WERI-Rb-1 (cell line): ENCODE measurements at places on chromosomes 16 and 17.
A peak's percentile ranks its signal among the peaks of the same experiment; 100 is the strongest.

GRCh38 chr17:72143245-72143644 is 22.4 kb downstream of the SOX9 start:
- no peak for DNase-seq

- peak; percentile 95 for DNase-seq
Measured at GRCh38 chr17:73155410-73156165, 9.2 kb upstream of the SSTR2 start.

DNA sequence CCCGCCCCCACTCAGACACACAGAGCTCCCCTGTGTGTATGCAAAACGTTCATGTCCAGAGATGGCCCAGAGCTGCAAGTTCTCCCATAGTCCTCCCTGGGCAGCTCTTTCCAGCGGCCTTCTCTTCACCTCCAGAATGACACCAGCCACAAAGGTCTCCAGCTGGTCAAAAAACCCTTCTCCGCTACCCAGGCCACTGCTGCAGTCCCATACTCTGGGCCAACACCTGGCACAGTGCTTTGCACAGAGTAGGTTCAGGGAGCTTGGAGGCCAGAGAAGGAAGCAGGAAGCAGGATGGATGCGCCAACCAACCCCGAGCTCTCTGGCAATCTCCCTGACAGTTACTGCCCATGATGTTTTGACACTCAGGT is 1.1 kb upstream of the STAT5B start:
- no peak for DNase-seq

GRCh38 chr17:55053855-55054254 is 85.3 kb downstream of the STXBP4 start:
- DNase-seq: no peak

GRCh38 chr17:81934850-81935708 is 2.0 kb downstream of the PYCR1 start:
- DNase-seq: peak; percentile 19

- DNase-seq: no peak
Measured at GRCh38 chr16:75624921-75625334, 1.8 kb upstream of the ADAT1 start.

GRCh38 chr17:64131606-64132270 is 1.8 kb upstream of the ERN1 start:
- no peak for DNase-seq

- no peak for DNase-seq
Measured at GRCh38 chr16:81497690-81498089, 53.1 kb downstream of the CMIP start.

DNA sequence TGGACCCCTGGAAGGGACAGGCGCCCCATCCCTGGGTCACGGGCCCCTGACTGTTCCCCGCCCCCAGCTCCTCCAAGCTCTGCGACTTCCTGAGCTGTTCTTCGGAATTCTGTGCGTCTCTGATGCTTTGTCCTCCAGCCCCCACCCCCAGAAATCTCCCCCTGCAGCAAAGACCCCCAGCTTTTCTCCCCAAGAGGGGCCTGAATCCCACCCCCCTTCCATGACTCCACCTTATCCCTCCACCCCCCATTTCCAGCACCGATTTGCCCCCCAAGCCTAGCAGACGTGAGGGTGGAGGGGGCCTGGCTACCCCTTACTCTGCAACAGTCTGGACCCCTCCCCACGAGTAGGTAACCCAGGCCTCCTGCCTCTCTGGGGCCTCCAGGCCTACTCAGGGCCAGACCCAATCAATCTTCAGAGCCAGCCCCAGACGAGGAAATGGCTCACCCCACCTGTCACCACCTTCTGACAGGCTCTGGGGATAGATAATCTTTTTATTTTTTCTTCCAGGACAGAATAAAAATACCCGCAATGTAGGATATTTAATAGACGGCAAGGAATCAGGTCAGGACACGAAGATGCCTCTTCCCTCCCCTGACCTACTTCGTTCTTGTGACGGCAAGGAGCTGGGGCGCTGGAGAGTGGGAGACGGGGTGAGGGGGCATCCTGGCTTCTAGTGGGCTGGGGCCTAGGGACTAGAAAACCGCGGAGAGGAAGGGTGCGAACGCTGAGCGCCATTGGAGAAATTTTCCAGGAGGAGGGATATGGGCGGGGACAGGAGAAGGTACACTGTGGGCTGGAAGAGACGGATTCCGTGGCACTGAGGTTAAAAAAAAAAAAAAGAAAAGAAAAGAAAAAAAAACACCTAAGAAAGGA is 744 bp upstream of the PLXDC1 start:
- peak; percentile 83 for DNase-seq

GRCh38 chr16:80935691-80936090 is 71.0 kb downstream of the CMC2 start:
- DNase-seq: no peak

GRCh38 chr17:48530887-48531272 is at the start of gene HOXB1:
HOXB1 (minus strand) TSS chr17:48531011; CDS start chr17:48530904, 107 bp downstream.
- no peak for DNase-seq

- DNase-seq: no peak
Measured at GRCh38 chr16:49474741-49475140, 101.1 kb downstream of the C16orf78 start.

DNA sequence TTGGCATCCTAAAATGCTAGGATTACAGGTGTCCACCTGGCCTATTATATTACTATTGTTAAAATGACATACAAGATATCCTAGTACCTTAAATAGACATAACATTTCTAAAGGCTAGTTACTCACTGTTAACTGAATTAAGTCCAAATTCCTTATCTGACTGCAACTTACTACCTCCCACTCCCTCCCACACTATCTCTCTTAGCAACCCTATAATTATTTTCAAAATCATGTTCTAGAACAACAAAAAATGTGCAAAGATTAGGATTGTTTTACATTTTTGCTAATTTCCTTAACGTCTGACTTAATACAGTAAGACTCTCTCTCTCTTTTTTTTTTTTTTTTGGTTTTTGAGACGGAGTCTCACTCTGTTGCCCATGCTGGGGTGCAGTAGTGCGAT is 2.2 kb upstream of the ATF7IP2 start:
- DNase-seq: no peak

DNA sequence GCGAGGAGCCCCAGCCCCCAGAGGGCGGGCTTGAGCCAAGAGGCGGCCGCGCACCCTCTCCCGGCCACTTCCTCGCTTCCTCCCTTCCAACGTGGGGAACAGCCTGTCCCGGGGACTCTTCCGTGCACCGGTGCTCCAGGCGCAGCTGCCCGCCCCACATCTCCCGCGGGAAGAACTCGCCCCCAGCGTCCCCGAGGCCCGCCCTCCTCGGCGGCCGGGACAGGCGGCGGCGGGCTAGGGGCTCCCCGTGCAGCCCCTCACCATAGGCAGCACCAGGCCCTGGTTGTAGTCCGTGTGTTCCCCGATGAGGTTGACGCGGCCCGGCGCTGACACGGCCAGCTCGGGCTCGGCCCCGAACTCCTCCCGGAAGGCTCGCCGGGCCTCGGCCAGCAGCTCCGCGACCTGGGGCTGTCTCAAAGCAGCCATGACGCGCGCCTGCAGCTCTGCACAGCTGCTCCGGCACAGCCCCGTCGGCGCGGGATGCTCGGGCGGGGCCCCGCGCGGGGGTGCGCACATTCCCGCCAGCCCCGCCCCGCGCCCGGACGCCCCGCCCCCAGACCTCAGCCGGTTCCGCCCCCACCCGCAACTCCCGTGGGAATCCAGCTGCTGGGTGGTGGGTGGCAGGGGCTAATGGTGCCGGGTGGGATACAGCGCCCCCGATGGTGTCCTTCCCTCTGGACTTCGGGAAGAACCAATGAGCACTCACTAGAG is at the start of gene GALK1:
TSS of gene GALK1 (minus strand) at position 482 of the 711 bp plus-strand sequence. CDS start at position 426, 56 bp downstream.
- DNase-seq: peak; percentile 75
